ENCODE measurements at places on chromosomes 4 and X.
A peak's percentile ranks its signal among the peaks of the same experiment; 100 is the strongest.

- no peak for DNase-seq
These were observed 101.2 kb upstream of the KLF3 start for GRCh38 chr4:38562751-38563198.

- DNase-seq, result no peak
These were observed 148.3 kb upstream of the ANXA10 start for GRCh38 chr4:167943872-167944505.

GRCh38 chr4:72208421-72209075 lies 176.7 kb downstream of the NPFFR2 start:
- no peak for DNase-seq

DNA sequence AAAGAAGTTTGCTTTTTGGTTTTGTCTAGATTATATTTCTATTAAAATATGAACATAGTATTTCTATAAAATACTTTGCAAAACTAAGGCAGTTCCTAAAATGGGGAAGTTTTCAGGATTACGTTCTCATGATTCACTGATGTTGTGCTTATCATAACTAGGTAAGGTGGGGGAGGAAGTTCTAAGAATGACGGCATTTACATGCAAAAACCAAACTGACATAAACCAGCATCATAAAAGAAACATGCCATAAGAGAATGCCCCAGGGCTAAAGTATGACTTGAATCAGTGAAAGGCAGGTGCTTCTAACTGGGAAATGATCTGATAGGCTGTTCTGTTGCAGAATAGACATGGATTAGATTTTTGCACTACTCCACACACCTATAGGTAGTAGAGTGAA lies 204.7 kb upstream of the JADE1 start:
- DNase-seq, result no peak

- peak; percentile 44 for DNase-seq
These were observed 2.4 kb upstream of the SH3KBP1 start for GRCh38 chrX:19889582-19890342.
